Endothelial cell (in vitro differentiated cells): ENCODE measurements at places on chromosomes 1 and 21.

- DNase-seq: no peak
Measured at GRCh38 chr1:241470361-241470760, 49.2 kb downstream of the FH start.

DNA sequence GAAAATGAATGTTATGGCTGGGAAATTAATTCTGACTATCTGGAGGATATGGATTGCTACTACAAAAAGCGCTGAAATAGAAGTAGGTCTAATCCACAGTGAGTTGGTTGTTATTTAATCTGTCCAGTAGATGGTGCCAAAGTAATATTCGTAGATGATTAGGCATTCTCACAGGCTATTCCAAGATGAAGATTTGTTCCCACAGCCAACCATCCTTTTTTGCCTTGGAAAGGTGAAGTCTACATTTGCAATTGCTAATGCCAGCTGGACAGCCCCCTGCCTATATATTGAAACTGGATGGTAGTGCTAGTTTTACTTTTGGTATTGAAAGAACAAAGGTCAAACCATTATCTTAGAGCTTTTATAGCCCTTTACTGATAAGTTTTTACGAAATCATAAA lies 43.8 kb downstream of the RBM11 start:
- DNase-seq: no peak

DNA sequence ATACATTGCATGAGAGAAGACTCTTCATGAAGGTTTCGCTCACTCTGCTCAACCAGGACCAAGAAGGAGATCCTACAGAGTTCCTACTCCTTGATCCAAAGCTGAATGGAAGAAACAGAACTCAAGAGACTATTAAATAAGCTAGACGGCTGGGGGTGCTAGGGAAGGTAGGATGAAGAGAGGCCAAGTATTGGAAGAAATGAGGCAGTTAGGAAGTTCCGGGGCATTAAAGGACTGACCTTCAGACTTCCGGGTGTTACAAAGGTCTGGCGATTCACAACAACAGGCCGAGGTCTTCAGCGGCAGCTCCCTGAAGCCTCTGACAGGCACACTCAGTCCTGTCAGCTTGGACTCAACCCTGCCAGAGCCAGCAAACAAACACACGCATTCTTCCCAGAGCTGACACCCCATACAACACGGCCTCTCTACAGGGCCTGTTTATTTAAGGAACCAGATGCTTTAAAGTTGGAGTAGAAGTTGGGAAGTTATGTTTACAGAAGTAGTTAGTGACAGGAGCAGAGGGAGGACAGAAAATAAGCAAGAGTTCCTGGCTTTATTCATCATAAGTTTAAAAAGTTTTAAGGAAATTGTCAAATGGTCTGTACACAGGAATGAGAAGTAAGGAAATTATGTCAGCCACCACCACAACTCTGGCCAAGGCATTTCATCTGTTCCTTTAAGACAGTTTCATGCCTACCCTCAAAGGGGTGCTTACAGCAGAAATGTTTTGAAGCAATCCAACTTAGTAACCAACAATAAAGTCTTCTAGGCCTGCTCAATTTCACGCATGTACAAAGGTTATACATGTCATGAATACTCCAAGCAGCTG lies 4.7 kb downstream of the SORT1 start:
- no peak for DNase-seq

GRCh38 chr1:58585581-58586151 lies 8.6 kb upstream of the TACSTD2 start:
- DNase-seq: no peak

DNA sequence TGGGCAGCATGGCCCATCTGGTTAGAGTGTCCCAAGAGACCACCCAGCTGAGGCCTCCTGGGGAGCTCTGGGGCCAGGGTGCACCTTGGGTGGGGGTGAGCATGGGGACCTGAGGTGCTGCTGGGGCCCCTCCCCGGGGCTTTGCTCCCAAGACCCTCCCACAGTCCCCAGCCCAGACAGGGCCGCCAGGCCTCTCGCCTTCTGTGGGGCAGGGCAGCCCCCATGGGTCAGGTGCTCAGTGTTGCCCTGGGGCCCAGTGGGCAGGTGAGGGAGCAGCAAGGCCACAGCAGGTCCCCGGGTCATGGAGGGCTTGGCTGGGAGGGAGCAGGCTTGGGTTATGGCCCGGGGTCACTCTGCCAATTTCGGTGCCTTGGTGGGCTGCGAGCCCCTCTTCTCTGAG lies 24.5 kb upstream of the PEX10 start:
- no peak for DNase-seq

DNA sequence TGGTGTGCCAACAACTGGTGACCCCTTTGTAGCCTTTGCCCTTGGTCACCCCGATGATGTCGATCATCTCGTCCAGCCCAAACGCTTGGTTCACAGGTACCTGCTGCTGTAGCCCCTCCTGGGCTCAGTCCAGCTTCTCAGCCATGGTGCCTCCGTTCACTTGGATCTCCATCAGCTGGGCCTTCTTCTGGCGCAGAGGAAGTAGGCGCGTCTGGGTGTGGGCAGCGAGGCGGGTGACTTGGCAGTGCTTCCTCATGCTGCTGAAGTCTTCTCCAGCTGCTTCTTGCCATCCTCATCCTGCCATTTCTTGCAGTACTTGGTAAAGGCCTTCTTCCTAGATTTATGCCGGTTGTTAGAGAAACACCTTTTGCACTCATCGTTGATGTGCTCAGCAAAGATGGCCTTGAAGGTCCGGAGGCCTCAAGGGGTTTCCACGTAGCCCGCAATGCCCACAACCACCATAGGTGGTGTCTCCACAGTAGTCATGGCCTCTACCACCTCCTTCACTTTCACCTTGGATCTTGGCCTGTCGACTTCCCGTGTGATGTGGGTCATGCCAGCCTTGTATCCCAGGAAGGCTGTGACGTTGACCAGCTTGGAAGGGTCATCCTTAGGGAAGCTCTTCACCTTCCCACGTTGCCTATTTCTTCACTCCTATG lies 13.0 kb downstream of the DOP1B start:
- no peak for DNase-seq

- no peak for DNase-seq
Measured at GRCh38 chr1:109791495-109792043, 27.8 kb upstream of the EPS8L3 start.

DNA sequence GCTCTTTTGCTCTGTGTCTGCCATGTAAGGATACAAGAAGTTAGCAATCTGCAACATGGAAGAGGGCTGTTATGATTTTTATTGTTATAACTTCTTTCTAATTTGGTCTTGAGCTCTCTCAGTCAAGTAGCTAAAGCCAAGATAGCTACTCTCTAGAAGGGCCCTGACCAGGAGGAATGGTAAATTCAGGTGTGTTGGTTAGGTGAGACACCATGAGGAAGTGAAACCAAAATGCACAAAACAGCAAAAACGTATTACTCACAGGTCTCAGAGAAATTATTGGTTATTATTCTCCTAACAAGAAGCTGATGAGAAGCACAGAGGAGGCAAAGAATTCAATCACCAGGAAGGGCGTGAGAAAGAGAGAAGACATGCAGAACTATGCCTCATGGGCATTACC lies 51.8 kb upstream of the INSL5 start:
- no peak for DNase-seq

- peak; percentile 40 for DNase-seq
Measured at GRCh38 chr1:165631342-165632151, 513 bp downstream of the MGST3 start.

DNA sequence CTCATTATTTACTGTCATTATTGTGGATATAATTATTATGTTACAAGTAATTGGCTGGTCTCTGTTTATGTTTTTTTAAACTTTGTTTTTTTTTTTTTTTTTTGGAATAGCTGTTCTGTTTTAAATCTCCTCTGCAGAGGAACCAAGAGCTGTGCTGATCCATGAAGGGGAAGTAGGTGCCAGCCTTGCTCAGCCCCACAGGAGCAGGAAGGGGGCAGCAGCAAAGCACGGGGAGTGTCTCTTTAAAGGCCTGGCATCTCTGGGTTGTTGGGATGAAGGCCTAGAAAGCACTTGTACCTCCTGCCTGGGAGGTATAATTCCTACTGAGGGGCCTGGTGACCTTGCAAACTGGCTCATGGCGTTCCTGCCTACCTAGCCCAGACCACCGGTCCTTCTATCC lies 2.5 kb upstream of the GRHL3 start:
- no peak for DNase-seq

DNA sequence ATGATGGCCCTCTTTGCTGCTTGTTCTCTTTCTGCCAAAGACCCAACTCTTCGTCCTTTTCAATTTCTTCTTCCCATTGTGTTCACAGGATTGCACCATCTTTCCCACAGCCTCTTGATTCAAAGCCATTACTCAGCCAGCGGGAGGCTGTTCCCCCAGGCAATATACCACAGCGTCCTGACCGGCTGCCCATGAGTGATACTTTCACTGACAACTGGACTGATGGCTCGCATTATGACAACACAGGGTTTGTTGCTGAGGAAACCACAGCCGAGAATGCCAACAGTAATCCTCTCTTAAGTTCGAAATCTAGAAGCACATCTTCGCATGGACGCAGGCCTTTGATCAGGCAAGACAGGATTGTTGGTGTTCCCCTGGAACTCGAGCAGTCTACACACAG lies 167.4 kb downstream of the LRRC40 start:
- no peak for DNase-seq

DNA sequence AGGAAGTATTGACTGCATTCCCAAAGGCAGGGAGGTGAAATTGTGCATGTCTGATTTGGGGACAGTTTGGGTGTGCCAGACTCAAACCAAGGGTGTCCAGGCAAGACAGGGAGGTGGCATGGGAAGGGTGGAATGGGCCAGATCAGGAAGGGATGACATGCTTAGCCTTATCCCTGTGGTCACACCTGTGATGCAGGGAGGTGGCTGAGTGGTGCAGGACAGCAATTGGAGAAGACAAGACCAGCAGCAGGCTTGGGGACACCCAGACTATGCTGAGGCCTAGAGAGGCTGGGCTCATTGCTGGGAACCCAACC lies 4.0 kb downstream of the FOXO6 start:
- no peak for DNase-seq

GRCh38 chr1:53587252-53587988 lies 128.2 kb downstream of the DMRTB1 start:
- DNase-seq: no peak

DNA sequence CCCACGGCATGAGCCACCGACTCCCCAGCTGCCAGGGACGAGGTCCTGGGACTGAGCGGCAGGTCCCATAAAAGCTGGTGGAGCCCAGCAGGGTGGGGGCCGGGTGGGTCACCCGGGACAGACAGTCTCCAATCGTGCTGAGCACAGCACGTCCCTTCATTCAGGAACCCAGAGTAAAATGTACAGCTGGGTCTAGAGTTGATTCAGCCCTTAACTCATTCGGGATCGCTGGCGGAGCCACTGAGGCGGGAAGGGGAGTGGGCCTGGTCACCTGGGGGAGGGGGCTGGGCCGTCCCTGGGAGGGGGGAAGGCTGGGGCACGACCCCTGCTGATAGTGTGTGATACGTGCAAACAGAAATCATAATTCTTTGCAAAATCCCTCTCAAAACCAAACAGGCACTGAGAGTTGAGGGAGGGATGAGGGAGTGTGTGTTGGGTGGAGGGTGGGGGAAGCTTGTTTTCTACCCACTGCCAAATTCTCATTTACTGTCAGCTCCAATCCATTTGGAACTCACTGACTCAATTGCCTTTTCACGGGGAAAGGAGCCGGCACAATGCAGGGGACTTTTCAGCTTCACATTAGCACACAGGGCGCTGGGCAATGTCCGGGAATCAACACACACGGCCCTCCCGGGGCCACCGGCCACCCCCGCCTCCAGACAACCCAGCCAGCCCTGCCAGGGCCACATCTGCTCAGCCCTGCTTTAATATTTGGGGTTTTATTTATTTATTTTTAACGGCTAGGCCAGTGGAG lies 13.8 kb downstream of the CASZ1 start:
- no peak for DNase-seq
